ENCODE measurements at places on chromosomes 11 and 22.

GRCh38 chr22:17744430-17744829 is 29.8 kb downstream of the BID start:
- DNase-seq, result no peak

- DNase-seq, result no peak
Measured at GRCh38 chr11:1411301-1411700, 21.6 kb downstream of the BRSK2 start.

DNA sequence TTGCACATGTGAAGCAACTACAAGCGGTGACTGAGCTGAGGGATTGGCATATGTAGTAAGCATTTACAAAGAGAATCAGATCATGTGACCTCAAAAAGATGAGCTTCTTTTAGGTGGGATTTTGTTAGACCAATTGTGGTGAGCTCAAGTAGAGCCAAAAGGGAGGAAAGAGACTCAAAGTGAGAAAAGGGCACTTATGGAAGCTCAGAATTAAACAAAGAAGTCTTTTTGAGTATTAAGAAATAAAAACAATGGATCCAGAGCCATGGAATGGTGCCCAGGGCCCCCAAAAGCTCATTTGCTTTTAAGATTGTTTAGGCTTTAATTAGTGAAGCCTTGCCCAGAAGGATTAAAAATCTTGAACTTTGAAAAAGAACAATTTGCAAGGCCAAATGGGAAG is 246.7 kb upstream of the MPPED2 start:
- DNase-seq, result no peak

DNA sequence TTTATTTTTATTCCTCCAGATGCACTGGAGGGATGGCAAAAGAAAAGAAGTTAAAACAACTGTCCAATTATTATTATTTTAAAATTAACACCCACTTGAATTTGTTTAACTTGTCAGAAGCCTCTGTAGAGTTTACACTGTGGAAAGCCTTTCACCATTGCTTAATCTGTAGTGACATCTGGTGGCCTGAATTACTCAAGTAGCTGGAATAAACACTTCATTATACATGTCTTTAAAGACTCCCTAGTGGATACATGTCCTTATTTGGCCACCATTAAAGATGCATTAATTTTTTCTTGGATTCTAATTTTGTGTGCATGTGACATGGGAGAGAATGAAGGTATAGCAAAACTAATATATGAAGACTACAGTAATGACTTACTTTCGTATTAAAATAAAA is 1496.5 kb downstream of the FAM181B start:
- DNase-seq, result peak; percentile 62

DNA sequence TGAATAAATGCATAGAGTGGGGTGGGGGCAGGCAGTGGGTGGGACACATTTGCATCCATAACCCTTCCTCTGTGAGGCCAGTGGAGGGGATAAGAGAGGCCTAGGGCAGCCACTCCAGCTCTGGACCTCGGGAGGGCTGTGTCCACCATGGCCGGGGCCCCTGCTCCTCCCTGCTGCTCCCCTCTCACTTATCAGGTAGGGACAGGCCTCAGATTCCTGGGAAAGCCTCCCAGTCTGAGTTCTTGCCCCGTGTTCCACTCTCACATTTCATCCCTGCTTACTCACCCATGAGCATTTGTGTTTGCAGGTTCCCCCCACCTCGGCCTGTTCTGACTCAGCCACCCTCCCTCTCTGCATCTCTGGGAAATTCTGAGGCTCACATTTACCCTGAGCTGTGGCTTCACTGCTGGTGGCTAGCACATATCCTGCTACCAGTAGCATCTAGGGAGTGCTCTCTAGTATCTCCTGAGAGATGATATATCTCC is 128.7 kb upstream of the TOP3B start:
- no peak for DNase-seq

GRCh38 chr11:73521621-73522020 is 76.3 kb downstream of the FAM168A start:
- DNase-seq, result no peak

GRCh38 chr11:6627762-6628241 is 8.6 kb upstream of the TPP1 start:
- no peak for DNase-seq

DNA sequence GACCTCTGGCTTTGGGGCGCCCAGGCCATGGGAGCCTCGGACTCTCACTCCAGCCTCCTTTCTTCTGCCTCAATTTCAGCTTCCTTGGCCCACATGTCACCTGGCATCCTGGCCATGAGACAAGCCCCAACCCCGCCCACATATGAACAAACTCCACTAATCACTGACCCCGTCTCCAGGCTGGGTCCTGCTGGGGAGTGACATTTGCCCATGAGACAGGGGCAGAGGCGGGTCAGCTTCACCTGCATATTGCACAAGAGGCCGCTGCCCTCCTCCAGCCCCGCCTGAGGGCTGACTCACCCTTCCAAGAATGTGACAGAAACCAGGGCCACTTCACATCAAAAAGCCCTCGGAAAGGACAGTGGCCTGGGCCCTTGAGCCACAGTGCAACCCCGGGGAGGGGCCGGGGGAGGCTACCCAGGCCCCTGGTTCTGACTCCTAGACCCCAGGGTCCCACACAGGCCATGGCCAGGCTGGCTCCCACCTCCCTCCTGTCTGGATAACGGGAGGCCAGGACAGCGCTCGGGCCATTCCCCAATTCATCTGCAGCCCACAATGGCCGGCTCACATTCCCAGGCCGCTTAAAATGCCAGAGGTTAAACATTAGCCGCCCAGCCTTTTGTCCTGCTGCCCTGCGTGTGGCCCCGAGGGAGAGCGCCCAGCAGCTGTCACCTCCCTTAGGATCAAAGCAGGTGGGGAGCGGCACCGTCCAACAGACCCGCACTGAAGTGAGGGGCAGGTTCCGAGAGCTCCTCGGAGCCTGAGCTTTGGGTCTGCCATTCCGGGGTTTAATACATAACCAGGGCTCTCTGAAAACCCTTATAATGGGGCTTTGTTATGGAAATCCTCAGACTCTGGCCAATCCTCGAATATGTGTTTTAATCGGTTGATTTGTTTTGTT is 42.3 kb downstream of the TRMU start:
- peak; percentile 96 for DNase-seq

GRCh38 chr11:59173080-59173963 is 1.4 kb downstream of the DTX4 start:
- DNase-seq, result peak; percentile 90

GRCh38 chr11:35286126-35286525 is 133.2 kb downstream of the SLC1A2 start:
- DNase-seq, result no peak

DNA sequence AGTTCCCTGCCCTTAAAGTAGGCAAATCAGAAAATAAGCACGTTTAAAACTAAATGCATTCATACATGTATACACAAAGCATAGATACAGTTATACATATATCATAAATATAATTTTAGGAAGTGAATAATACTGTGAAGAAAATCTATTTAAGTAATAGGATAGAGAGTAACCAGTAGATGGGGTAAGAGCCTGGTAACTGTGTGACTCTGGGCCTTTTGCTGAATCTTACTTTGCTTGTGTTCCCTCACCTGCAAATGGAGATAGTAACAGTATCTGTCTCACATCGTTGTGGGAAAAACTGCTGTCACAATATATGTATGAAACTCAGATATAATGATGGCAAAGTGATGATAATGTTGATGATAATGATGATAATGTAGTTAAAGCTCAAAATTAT is 29.9 kb downstream of the MS4A2 start:
- no peak for DNase-seq

- no peak for DNase-seq
Measured at GRCh38 chr11:33777906-33778305, 3.6 kb upstream of the FBXO3 start.

DNA sequence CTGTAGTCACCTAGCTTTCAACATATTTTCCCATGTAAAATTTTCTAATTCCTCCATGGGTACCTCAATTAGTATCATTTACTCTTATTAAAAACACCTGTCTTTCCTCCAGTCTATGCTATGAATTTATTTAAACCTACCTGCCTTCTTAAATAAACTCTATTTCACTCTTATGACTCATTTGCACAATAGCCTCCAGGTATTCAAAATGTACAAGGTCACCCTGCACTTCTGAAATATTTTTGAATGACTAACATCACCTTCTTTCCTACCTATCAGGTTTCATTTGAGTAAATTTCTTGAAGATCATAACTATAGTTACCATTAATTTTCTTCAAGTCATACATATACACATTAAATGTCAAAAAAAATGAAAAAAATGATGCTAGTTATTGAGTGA is 939.7 kb downstream of the DLG2 start:
- DNase-seq, result no peak

DNA sequence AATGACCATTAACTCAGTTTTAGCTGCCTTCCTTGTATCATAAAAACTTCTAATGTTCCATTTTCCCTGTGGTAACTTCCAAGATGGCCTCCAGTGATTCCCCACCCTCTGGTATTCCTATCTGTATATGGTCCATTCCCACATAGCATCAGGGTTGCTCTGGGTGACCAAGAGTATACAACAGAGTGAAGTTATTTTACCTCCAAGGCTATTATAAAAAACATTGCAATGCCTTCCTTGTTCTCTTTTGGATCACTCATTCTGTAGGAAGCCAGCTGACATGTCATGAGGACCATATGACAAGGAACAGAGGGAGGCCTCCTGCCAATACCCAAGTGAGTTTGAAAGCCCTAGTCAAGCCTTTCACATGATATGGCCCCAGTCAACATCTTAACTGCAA is 30.1 kb downstream of the ZNF280B start:
- DNase-seq, result no peak

GRCh38 chr22:36925388-36926290 is 12.2 kb downstream of the CSF2RB start:
- no peak for DNase-seq
